ENCODE measurements at places on chromosomes 3 and 15.
A peak's percentile ranks its signal among the peaks of the same experiment; 100 is the strongest.

- DNase-seq: no peak
These were observed 511.4 kb upstream of the CBLB start for GRCh38 chr3:106380232-106380631.

DNA sequence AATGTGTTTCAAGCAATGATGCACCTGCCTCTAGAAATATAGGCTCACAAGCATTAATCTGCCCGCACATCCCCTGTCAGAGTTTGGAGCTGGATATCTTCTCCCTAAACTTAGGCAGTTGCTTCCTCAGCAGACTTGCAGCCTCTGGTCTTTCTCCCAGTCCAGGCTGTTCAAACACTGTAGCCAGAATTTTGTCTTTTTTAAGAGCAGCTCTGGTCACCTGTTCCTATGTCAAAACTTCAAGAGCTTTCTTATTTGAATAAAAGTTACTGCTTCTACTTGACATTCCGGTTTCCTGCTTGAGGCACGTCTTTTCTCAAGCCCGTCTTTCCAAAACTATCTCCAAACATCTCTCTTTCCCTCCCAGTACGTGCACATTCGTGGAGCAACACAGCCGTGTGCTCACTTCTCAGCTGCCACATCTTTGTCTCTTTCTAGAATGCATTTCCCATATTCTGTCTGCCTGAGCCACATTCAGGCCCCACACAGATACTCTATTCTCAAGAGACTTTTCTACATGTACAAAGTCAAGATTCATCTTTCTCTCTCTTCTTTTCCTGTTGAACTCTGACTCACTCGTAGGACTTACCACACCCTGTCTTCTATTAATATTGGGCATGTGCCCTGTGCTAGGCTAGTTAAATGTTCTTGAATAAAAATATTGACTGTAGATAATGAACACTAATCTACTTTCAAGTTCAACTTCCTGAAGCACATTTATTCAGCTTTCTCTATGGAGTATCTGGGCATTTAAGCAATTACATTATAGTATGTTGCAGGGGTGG lies 307.7 kb upstream of the SOX2 start:
- DNase-seq: no peak

DNA sequence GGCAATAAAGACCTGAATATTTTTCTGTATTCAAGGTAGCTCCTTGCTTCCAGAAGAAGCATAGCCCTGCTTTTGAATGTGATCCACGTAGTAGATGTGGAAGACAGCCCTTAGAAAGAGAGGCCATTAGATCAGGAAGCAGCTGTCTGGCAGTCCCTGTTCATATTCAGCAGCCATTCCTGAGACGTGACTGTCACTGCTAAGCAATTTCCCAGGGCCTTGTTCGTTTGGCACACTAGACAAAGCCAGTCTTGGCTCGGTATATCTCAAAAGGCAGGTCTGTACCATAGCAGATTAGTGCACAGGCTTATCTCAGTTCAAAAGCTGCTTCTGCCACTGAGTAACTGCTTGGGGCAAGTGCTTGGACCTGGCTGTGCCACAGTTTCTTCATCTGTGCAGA lies 287.8 kb upstream of the MCTP2 start:
- no peak for DNase-seq

- DNase-seq: no peak
These were observed 25.2 kb downstream of the ITGB5 start for GRCh38 chr3:124862006-124862405.

- no peak for DNase-seq
These were observed 425.8 kb upstream of the TBL1XR1 start for GRCh38 chr3:177622982-177623617.

DNA sequence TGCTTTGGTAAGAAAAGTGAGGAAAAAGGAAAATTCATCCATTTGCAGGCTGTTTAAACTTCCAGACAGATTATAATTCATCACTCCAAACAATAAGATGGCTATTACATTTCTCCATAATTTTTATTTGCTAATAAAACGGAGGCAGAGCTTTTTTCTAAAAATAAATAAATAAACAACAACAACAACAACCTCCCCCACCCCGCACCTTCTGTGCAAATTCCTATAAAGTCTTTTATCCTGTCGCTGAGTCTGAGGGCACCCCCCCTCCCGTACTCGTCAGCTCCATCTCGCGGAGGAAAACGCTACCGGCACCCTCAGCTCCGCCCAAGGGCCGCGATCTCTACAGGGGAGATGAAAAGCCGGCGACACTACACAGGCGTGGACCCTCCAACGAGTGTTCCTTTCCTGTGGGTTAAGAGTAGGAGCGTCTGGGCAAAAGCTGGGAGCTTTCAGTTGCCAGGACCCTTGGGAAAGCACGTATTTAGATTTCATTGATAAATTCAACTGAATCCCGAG lies 1.0 kb upstream of the ATP1B3 start:
- DNase-seq: peak; percentile 92

DNA sequence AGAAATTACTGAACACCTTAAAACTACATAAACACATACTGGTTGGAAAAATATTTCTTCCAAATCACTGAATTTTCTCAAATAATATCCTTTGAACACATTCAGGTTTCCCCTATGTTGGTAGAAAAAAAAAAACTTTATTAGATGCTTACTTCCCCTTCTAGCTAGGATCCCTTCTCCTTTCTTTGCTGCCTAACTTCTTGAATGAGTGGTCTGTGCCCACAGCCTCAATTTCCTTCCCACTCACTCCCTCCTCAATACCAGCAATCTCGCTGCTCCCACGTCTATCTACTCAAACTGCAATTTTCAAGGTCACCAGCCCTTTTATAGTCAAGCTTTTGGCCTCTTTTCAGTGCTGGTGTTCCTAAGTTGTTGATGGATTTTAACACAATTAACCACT lies 8.3 kb downstream of the CD200R1 start:
- no peak for DNase-seq

DNA sequence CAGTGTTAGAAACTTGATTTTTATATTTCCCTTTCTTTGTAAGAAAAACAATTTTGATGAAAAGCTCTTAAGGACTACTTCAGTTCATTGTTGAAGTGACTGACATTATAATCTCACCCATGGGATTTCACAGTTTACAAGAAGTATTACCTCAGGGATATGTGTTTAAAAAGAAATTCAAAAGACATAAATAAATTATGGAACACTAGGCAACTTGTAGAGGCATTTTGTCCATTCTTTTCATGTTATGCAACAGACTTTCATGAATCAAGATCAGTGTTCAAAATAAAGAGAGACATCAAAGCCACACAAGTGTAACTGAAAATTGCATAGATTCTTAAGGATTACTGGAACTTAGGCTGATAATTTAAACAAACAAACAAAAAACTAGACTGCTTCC lies 196.8 kb upstream of the AGTR1 start:
- DNase-seq: no peak
